ENCODE measurements at places on chromosomes 5 and 9. TPM values are rescaled to one million over a fixed set of nuclear protein-coding genes. Genes with fewer than 3 reads are reported as not detected.

DNA sequence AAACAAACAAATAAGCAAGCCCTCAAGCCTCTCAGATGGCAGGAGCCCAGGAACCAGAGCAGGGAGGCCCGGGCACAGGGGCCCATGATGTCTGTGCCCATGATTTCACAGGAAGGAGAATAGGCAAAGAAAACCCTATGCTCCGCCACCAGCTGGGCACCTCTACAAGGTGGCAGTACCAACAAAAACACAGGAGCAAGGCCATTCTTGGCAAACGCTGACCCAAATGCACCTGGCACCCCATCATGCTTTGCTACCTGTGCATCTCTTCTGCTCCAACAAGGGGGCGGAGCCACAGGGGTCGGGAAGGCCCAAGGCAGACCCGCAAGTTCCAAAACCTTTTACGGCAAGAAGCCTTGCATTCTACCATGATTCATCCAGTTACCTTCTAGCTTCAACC, 3.1 kb downstream of the BRD3 start:
- DNase-seq, result no peak

Gene BARX1
- total RNA-seq, result 0.24 TPM

GRCh38 chr9:124752967-124753366, 18.1 kb downstream of the NR6A1 start:
- DNase-seq, result no peak

DNA sequence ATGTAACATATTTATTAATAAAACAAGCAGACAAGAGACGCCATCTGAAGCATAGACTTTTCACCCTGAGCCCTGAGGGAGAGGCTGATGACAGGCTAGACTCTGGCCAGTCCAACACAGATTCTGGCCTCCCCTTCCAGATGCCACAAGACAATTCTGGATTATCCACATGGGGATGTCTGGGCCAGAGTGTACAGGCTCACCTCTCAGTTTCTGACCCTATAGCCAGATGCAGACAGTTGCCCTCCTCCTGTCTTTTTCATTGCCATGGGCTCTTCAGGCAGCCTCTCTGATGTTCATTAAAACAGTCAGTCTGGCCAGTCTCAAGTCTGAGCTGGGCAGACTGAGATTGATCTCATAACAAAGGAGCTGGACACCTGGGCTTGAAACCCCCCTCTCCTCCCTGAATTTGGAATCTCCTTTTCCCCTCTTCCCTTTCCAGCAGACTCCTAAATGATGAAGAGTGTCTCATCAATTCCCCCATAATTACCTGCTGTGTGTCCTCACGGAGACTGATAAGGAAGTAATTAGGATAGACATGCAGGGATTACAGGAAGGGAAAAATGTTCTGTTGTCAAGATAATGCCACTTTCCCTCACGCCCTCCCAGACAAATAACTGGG, 89.6 kb downstream of the ASTN2 start:
- DNase-seq, result no peak

DNA sequence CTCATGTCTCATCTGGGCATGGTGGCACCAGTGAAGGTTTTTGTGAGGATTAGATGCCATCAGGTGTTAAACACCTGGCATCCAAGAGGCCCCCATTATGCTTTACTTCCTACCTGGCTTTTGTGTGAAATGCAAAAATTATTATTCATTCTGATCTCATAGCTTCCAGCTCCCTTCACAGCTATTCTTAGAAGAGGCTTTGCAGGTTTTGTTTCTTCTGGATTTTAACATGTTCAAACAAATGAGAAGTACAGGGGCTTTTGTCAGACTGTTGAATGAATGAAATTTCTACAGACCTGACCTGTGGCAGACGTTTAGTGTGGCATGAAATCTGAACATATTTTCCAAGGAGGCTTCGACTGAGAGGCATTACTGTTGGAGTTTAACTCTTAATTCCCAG, 14.3 kb upstream of the CORO2A start:
- DNase-seq, result no peak

GRCh38 chr9:99057665-99058625, 47.0 kb upstream of the TGFBR1 start:
- peak; percentile 86 for DNase-seq

Measured in cardiac muscle cell (in vitro differentiated cells and primary cell).